Upper lobe of left lung (tissue), 6 donors: ENCODE measurements at places on chromosomes 6 and 20.

DNA sequence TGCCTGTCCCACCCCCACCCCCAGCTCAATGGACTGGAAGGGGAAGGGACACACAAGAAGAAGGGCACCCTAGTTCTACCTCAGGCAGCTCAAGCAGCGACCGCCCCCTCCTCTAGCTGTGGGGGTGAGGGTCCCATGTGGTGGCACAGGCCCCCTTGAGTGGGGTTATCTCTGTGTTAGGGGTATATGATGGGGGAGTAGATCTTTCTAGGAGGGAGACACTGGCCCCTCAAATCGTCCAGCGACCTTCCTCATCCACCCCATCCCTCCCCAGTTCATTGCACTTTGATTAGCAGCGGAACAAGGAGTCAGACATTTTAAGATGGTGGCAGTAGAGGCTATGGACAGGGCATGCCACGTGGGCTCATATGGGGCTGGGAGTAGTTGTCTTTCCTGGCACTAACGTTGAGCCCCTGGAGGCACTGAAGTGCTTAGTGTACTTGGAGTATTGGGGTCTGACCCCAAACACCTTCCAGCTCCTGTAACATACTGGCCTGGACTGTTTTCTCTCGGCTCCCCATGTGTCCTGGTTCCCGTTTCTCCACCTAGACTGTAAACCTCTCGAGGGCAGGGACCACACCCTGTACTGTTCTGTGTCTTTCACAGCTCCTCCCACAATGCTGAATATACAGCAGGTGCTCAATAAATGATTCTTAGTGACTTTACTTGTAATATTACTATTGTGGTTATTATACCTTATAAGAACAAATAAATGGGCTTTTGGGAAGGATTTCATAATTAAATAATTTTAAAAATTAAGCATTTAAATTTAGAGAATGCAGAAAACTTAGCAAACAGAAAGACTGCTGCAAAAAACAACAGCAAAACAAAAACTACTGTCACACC is 8.4 kb downstream of the CDKN1A start:
- H3K36me3 ChIP-seq = peaks cover 57% of the 10 kb centered on the region
- H3K4me1 ChIP-seq = peaks cover 33% of the 10 kb centered on the region
- no peak overlapping the region for H3K4me3 ChIP-seq
- no peaks in the 10 kb centered on the region for H3K27me3 ChIP-seq

- H3K27me3 ChIP-seq = no peaks in the 10 kb centered on the region
- H3K4me3 ChIP-seq = no peak overlapping the region
- no peak overlapping the region for H3K27ac ChIP-seq
- H3K4me1 ChIP-seq = no peaks in the 10 kb centered on the region
- no peaks in the 10 kb centered on the region for H3K36me3 ChIP-seq
Observed at GRCh38 chr6:40322336-40322735, 264.8 kb downstream of the LRFN2 start.

- H3K27ac ChIP-seq = no peak overlapping the region
- DNase-seq = no peak
- no peaks in the 10 kb centered on the region for H3K27me3 ChIP-seq
- H3K4me1 ChIP-seq = no peaks in the 10 kb centered on the region
- H3K4me3 ChIP-seq = no peak overlapping the region
Observed at GRCh38 chr6:24874128-24874527, 61.6 kb downstream of the RIPOR2 start.

GRCh38 chr20:61041481-61041880 is 210.6 kb upstream of the CDH4 start:
- DNase-seq = no peak
- no peak overlapping the region for H3K4me3 ChIP-seq
- no peaks in the 10 kb centered on the region for H3K36me3 ChIP-seq
- no peaks in the 10 kb centered on the region for H3K27me3 ChIP-seq
- no peak overlapping the region for H3K27ac ChIP-seq

DNA sequence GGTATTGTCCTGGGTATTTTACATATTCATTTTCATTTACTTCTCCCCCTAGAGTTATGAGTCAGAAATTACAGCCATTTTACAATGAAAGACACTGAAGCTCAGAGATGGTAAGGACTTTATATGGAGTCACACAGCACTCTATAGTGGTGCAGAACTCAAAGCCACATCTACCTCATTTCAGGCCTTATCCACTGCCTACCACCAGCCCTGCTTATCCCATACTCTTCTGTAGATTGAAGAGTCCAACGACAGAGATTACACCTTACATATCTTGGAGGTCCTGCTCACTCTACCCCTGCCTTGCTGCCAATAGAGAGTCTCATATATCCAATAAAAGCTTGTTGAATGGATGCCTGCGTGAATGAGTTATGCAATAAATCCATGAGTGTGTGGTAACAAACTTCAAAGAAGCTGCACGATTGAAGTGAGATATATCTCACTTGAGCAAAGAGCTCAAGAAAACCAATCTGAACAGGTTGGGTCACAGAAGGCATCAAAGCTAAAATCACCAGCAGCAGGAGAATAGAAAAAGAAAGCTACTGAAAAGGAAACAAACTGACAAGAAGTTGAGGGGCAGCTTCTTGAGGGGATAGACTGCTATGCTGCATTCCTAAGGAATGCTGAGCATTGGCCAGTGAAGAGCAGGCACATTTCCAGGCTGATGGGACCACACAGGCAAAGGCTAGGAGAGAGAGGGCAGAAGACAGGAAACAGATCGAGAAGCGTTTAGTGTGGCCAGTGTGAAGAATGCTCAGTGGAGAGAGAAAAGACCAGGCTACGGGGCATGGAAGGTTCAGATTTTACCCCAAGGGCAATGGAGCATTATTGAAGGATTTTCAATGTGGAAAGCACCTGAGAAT is 585.6 kb downstream of the DHX35 start:
- H3K4me1 ChIP-seq = no peaks in the 10 kb centered on the region
- no peak for DNase-seq
- no peaks in the 10 kb centered on the region for H3K36me3 ChIP-seq
- H3K27me3 ChIP-seq = no peaks in the 10 kb centered on the region
- no peak overlapping the region for H3K4me3 ChIP-seq
- H3K27ac ChIP-seq = no peak overlapping the region

DNA sequence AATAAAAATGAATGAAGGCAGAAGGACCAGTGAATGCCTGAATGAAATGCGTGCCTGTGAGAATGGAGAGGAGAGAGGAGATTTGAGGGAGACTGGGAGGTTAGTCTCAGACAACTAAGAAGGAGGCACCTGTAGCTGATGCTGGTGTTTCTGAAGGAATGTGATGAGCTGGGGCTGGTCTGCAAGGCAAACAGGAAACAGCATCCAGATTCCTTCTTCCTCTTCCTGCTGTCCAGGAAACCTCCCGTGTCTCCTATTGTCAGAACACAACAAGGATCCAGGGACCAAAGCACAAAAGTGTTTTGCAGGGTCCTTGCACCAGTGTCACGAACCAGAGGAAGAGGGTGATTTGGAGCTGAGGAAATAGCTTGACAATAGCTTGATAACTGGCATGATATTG is 50.4 kb upstream of the TAB2 start:
- no peaks in the 10 kb centered on the region for H3K4me1 ChIP-seq
- no peaks in the 10 kb centered on the region for H3K36me3 ChIP-seq
- no peak overlapping the region for H3K4me3 ChIP-seq
- H3K27me3 ChIP-seq = no peaks in the 10 kb centered on the region
- DNase-seq = no peak
- no peak overlapping the region for H3K27ac ChIP-seq

DNA sequence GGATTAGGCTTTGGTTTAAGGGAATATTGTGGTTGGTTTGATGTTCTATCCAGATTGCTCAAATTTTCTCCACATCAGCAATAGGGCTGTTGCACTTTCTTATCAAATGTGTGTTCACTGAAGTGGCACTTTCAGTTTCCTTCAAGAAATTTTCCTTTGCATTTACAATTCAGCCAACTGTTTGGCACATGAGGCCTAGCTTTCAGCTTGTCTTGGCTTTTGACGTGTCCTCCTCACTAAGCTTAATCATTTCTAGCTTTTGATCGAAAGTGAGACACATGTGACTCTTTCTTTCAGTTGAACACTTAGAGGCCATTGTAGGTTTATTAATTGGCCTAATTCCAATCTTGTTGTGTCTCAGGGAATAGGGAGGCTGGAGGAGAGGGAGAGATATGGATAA is 104.8 kb downstream of the FLRT3 start:
- no peak overlapping the region for H3K27ac ChIP-seq
- H3K36me3 ChIP-seq = no peaks in the 10 kb centered on the region
- no peak for DNase-seq
- no peaks in the 10 kb centered on the region for H3K4me1 ChIP-seq
- H3K4me3 ChIP-seq = no peak overlapping the region

DNA sequence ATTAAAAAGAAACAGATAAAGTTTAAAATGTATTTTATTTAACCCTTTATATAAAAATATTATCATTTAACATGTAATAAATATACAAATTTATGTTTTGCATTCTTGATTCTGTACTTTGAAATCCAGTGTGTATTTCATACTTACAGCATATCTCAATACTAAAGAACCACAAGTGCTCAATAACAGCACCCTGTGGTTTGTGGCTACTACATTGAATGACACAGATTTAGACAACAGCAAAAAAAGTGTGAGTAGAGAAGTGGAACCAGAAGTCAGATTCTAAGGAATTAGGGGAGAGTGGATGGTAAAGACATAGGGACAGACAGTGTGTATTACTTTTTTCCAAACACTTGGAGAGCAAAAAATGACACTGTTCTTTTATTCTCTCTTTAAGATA is 524.5 kb downstream of the BMP2 start:
- no peaks in the 10 kb centered on the region for H3K4me1 ChIP-seq
- no peak overlapping the region for H3K27ac ChIP-seq
- no peaks in the 10 kb centered on the region for H3K27me3 ChIP-seq

DNA sequence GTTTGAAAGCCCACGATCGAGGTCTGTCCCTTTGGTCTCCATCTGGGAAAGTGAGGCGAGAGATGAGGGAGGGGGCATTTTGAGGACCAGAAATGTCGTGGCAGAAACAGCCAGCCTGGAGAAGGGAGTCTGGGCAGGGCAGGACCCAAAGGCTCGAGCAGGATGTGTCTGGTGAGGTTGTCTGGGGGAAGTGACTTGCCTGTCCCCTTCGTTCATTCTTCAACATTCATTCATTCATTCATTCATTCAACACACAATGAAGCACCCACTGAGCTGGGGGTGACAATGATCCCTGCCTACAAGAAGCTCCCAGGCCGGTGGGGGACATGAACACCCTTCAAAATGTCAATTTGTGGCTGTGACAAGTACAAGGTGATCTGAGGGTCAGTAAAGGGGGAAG is 80.5 kb downstream of the CEBPB start:
- no peaks in the 10 kb centered on the region for H3K27me3 ChIP-seq
- peaks cover 61% of the 10 kb centered on the region for H3K4me1 ChIP-seq

GRCh38 chr20:45612314-45612713 is 17.2 kb upstream of the WFDC10A start:
- H3K27ac ChIP-seq = no peak overlapping the region
- no peak for DNase-seq
- H3K36me3 ChIP-seq = no peaks in the 10 kb centered on the region
- H3K4me3 ChIP-seq = no peak overlapping the region
- no peaks in the 10 kb centered on the region for H3K27me3 ChIP-seq
- no peaks in the 10 kb centered on the region for H3K4me1 ChIP-seq

DNA sequence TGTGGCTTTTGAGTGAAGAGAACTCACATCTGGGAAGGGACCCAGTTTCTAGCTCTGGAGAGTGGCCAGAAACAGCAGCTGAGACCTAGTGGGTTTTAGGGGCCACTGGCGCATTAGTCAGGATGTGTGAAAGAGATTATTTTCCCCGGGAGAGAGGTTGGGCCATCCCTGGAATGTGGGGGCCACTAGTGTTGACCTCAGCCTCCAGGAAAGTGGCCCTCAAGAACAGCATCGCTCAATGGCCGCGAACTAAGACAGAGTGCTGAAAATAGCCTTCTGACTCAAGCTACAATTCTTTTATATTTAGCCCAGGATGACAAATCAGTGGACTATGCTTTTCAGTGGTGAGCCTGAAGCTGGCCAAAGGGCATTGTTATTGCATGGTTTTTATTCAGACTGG is 210.4 kb upstream of the RNF24 start:
- H3K4me3 ChIP-seq = no peak overlapping the region
- H3K27me3 ChIP-seq = no peaks in the 10 kb centered on the region
- H3K36me3 ChIP-seq = no peaks in the 10 kb centered on the region
- peaks cover 7% of the 10 kb centered on the region for H3K4me1 ChIP-seq

GRCh38 chr6:14721103-14721758 is 524.6 kb upstream of the JARID2 start:
- peaks cover 11% of the 10 kb centered on the region for H3K4me1 ChIP-seq
- H3K4me3 ChIP-seq = no peak overlapping the region
- peak; percentile 71 for DNase-seq
- no peaks in the 10 kb centered on the region for H3K27me3 ChIP-seq

DNA sequence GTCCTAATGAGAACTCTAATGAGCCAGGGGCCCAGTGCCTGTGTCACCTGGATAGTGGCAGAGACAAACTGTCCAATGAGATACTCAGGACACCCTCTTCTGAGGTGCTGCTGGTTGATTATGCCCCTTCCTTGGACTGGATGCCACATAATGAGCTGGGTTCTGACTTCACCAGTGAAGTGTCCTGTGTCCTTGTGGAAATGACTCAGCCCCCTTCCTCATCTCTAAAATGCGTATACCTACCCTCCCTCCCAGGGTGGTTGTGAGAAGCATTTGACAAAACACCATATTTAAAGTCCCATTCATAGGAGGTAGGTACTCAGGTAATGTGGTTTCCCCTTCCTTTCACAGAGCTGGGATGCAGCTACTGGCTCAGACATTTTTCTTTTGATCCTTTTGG is 28.4 kb upstream of the RNF24 start:
- H3K27me3 ChIP-seq = no peaks in the 10 kb centered on the region
- H3K4me1 ChIP-seq = peaks cover 3% of the 10 kb centered on the region

GRCh38 chr6:129281168-129281796 is 398.3 kb downstream of the LAMA2 start:
- H3K27ac ChIP-seq = no peak overlapping the region
- no peak overlapping the region for H3K4me3 ChIP-seq
- no peaks in the 10 kb centered on the region for H3K36me3 ChIP-seq
- H3K27me3 ChIP-seq = no peaks in the 10 kb centered on the region

GRCh38 chr6:134849920-134850447 is 99.9 kb downstream of the ALDH8A1 start:
- H3K27ac ChIP-seq = no peak overlapping the region
- no peak for DNase-seq
- H3K4me1 ChIP-seq = no peaks in the 10 kb centered on the region

GRCh38 chr6:41072836-41073202 is at the start of gene NFYA:
NFYA (plus strand) TSS chr6:41072974; CDS start chr6:41079090, 6,116 bp downstream.
- peak within 1 kb of the TSS; percentile 84 for H3K4me3 ChIP-seq
- peaks cover 22% of the 10 kb centered on the region for H3K36me3 ChIP-seq
- DNase-seq = peak; percentile 100
- H3K27ac ChIP-seq = peak within 1 kb of the TSS; percentile 100

- peak; percentile 38 for DNase-seq
- peaks cover 43% of the 10 kb centered on the region for H3K4me1 ChIP-seq
- H3K4me3 ChIP-seq = peak overlapping the region; percentile 72
Observed at GRCh38 chr6:166626177-166627032, 646 bp downstream of the RPS6KA2 start.
